T-cell (primary cell): ENCODE measurements at places on chromosomes 12 and 14. TPM values are rescaled to one million over a fixed set of nuclear protein-coding genes. Genes with fewer than 3 reads are reported as not detected.

Gene FAM222A
- total RNA-seq, result 1.8 TPM

DNA sequence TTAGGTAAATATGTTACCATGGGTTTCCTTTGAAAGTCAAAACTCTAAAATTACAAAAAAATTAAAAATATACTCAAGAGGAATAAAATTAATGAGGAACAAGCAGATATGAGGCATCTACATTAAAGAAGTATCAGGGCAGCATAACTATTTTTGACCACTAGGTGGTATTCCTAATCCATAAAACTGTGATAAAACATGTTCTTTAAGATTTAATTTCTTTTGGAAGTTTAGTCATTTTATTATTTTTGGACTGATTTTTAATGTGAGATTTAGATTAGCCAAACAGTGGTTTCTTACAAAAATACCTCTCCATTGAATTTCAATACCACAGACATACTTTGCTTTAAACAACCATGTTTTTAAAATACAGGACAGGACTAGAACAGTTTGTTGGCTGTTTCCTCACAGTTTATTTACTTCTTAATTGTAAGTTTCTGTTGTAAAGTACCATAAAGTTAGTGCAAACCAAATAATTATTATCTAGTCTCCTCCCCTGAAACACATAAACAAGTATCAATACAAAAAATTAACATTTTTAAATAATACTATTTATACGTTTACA lies 49.8 kb downstream of the NTS start:
- no peak for DNase-seq

DNA sequence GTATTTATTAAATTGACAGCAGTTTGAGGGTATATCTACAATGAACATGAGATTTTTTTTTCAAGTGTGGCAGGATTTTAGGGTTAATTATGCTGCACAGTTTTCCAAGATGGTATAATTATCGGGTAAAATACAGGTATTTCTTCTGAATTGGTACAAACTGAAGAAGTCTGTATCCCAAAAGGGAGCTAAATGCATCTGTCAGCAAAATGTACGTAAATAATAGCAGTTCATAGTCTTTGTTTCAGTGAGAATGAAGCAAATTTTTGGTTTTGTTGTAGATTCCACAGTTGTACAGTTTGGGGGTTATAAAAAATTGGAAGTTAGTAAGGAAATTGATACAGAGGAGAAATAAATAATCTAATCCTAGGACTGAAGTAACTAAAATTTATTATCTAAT lies 63.3 kb downstream of the RAD52 start:
- DNase-seq, result no peak

DNA sequence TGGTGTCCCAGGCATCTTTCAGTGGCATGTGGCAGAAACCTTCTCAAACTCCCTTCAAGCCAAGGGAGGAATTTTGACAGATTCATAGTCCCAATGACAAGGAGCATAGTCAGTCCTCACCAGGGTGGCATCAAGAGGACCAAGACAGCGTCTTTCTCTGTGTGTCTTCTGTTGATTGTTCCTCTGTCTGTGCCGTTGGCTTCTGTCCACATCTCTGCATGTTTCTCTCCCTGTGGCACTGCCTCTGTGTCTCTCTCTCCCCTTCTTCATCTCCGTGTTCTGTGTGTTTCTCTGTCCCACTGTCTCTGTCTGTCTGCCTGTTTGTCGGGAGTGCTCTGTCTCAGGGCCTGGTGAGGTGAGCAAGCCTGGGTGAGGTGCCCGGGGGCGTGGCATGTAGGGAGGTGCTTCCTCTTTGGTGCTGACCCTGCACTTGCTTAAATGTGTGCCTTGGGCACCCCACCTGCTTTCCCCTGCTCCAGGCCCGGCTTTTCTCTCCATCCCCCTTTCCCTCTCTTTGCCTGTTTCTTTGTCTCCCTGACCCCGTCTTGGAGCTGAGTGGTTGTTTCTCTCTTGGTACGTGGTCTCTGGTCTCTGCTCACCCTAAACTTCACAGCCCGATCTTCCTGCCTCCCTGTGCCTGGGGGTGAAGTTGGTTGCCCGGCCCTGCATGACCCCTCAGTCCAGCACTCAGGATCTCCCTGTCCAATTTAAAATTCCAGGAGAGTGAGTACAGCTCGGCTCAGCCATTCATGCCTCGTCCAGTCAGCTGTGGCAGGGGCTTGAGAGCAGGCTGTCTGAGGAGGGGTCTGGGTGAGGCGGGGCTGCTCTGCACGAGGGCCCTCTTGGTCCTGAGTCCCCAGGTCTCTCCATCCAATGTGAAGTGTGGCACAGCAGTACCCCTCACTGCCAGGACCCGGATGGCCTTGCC lies 28.5 kb downstream of the JDP2 start:
- no peak for DNase-seq

GRCh38 chr12:4720637-4720995 lies 416 bp downstream of the GALNT8 start:
- no peak for DNase-seq

- DNase-seq, result no peak
Measured at GRCh38 chr12:17334784-17335183, 728.8 kb upstream of the LMO3 start.

DNA sequence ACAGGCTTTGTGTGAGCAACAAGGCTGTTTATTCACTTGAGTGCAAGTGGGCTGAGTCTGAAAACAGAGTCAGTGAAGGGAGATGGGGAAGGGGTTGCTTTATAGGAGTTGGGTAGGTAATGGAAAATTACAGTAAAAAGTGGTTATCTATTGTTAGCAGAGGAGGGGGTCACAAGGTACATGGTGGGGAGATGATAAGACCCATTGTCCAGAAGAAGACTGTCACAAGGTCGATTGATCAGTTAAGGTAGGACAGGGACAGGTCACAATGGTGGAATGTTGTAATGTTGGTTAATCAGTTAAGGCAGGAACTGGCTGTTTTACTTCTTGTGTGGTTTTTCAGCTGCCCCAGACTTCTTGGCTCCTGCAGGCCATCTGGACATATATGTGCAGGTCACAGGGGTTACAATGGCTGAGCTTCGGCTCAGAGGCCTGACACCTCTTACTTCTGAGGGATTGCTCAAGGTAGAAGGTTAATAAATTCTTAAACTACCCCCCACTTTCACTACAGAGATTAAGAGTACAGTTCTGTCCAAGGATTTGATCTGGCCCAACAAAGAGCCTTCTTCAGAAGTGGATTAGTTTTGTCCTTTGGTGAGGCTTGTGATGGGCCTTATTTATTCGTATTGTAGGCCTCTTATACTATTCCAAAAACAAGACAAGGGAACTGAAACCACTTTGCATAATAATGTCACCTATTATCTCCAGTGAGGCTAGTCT lies 13.8 kb upstream of the DHRS4 start:
- no peak for DNase-seq

DNA sequence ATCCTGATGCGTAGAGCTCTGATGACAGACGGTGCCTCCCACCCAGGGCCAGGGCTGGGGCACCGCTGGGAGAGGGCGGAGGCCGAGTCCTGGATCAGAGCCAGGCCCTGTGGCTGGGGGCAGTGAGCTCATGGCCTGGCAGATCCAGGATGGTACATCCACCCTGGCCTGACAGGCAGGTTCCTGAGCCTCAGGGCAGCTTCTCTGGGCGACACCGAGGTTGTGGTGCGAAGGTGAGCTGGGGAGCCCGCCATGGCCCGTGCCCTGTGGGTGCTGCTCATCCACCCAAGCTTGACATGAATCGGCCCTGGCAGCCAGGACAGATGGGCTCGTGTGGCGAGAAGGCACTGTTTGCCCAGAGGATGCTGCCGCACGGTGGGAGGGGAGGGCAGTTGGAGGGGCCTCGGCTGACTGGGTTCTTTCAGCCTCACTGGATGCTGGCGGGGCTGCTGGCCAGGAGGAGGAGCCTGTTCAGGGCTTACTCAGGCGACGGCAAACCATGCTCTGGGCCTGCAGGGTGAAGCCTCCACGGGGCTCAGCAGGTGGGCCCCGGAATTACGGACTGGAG lies 16.6 kb downstream of the LRTM2 start:
- DNase-seq, result no peak

- no peak for DNase-seq
Measured at GRCh38 chr14:76958980-76959710, 69.4 kb downstream of the IRF2BPL start.

Gene DHRS4
- total RNA-seq, result 21.4 TPM

DNA sequence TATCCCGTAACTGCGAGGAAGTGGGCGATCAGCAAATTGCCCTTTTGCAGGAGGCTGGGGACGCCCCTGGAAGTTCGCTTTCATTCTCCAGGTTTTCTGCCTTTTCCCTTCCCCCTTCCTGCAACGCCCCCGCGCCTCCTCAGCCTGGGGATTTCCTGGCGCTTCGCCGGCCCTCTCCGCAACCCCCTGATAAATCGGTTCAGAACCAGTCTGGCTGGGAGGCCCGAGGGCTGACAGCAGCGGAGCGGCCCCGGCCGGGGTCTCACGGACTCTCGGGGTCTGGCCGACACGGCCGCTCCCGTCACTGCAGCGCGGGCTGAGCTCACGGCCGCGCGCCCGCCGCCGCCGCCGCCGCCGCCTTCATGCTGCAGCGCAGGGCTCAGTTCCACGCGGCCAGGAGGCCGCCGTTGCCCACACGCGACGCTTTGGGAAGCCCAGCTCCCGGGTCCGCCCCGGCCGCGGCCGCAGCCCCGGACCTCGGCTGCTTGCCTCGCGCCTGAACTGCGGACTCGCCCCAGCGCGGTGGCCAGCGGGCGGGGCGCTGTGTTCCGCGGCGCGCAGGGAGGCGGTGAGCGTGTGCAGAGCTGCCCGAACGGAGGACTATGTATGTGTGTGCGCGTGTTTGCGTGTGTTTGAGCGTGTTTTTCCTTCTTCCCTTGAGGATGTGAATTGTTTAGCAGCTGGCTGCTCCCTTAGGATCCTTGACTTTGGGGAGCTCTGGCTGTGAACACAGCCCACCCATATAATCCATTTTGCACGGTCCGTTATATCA lies at the start of gene LRFN5:
Gene LRFN5, plus strand, starts transcription at position 345 of the 772 bp plus-strand sequence.
- no peak for DNase-seq

DNA sequence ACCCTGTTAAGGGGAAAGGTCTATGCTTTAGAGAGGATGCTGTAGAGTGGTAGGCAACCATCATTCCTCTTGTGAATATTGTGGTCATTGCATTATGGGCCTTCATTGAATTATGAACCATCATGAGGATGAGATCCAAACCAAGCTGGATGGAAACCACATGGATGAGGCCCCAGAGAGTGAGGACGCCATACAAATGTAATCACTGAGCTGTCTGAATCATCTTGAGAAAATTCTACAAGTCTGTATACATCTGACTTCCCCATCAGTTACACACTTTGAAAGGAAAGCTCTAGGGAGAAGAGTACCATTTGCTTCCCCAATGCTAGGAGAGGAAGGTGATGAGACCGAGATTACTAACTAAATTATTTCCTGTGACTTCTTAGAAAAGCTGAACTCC lies 172.9 kb downstream of the CACNA1C start:
- DNase-seq, result no peak

DNA sequence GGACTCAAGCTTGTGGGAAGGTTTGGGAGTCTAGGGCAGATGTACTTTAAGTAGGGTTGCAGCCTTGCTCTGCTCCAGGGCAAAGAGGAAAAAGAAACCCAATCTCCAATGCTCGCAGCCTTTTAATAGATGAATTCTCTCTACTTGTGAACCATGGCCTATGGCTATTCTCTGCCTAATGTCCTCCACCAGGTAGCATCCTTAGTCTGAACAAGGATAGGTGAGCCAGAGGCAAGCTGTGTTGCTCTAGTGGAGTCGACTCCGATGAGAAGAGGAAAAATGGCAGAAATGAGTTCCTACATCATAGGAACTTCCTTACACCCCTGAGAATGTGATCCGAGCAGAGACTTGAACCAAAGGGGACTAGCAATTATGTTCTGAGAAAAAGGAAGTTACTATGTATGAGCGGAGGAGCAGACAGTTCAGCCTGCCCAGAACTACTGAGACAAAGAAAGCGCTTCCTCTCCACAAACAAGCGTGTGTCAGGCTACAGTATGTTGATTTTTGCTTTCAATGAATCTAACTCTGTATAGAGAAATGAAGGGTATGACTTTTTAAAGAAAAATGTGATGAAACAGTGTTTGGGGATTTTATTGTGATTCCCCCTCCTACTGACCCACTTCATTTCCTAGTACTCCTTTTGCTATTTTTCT lies 153.6 kb upstream of the ARID2 start:
- no peak for DNase-seq

Gene SERPINA12
- not detected for total RNA-seq

- peak; percentile 65 for DNase-seq
Measured at GRCh38 chr14:22547313-22547947, 41.6 kb downstream of the DAD1 start.

DNA sequence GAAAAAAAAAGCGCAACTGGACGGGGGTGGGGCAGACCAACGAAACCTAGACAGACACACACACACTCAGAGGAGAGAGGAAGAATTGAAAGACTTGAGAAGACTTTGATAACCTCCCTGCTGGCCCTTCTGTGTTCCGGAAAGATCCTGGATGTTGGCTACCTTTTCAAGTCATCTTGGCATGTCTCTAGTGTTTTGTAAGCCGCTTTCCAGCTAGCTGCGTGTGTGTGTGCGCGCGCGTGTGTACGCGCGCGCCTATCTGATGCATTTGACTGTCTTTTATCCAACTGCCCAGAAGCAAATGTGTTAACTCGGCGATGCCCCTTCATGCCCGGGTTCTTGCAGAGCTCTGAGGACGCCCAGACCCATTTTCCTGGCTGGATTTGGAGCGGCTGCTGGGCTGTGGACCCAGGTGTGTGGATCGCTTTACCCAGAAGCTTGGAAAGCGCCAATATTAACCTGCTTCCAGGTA lies 664 bp downstream of the LRFN5 start:
- no peak for DNase-seq

Gene SBNO1
- 40.9 TPM for total RNA-seq

- no peak for DNase-seq
Measured at GRCh38 chr14:72892103-72892878, 1.6 kb downstream of the DPF3 start.

GRCh38 chr12:111597831-111598636 lies 1.1 kb downstream of the ATXN2 start:
- DNase-seq, result peak; percentile 6

- DNase-seq, result no peak
Measured at GRCh38 chr12:93059925-93060665, 131.0 kb upstream of the EEA1 start.

- no peak for DNase-seq
Measured at GRCh38 chr12:87779858-87780498, 249.2 kb downstream of the C12orf50 start.

DNA sequence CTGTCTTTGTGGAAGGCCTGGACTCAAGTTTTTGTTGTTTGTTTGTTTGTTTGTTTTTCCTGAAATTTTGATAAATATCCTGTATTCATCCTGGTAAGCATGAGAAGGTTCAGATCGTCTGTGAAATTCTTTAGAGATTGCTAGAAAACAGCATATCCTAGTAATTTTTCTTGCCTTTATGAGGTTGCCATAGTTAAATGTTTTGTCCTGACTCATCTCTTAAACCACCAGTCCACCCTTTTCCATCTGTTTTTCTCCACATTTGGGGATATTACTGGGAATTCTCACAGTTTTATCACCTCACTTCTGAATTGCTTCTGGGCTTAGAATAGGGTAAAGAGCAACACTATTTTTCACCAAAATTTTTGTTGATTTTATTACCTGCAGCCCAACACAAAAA lies 248.3 kb downstream of the FBXL14 start:
- DNase-seq, result no peak

Gene KERA
- total RNA-seq, result not detected

Gene KCNA5
- not detected for total RNA-seq

- DNase-seq, result no peak
Measured at GRCh38 chr14:65491274-65491673, 78.7 kb downstream of the FUT8 start.

Gene OR6J1
- total RNA-seq, result not detected

Gene KRT81
- not detected for total RNA-seq
